ENCODE measurements at places on chromosomes 16 and 17. TPM values are rescaled to one million over a fixed set of nuclear protein-coding genes. Genes with fewer than 3 reads are reported as not detected.

- no peak for DNase-seq
Observed at GRCh38 chr17:72413077-72414031, 292.5 kb downstream of the SOX9 start.

DNA sequence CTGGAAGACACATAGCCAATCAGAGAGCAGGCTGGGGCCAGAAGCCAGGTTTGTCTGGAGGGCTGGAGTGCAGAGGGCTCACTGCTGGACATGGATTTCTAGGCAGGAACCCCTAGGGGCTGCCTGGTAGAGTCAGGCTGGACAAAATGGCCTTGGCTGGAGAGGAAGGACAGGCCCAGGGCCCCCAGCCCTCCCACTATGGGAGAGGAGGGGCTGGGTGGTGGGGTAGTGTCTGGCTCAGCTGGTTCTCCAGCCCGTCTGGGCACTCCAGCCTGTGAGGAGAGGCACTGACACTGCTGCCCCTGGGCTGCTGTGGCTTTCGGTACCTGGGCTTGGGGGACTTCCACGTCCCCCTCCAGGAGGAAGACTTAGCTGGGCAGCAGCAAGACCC lies 21.7 kb upstream of the DOK4 start:
- no peak for DNase-seq

DNA sequence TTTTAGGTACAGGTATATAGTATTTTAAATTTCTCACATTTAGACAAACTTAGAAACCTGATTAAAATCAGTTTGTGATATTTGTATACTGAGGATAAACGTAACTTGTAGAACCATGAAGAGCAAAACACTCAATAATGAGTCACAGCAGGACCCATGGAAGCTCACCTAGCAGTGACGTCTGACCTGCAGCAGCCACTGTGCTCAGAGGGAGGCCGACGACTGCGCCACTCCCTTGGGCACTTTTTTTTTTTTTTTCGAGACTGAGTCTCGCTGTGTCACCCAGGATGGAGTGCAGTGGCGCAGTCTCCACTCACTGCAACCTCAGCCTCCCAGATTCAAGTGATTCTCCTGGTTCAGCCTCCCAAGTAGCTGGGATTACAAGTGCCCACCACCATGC lies 106.2 kb upstream of the AXIN2 start:
- no peak for DNase-seq

GRCh38 chr16:90020838-90021382 lies 1.7 kb upstream of the DBNDD1 start:
- DNase-seq, result no peak

DNA sequence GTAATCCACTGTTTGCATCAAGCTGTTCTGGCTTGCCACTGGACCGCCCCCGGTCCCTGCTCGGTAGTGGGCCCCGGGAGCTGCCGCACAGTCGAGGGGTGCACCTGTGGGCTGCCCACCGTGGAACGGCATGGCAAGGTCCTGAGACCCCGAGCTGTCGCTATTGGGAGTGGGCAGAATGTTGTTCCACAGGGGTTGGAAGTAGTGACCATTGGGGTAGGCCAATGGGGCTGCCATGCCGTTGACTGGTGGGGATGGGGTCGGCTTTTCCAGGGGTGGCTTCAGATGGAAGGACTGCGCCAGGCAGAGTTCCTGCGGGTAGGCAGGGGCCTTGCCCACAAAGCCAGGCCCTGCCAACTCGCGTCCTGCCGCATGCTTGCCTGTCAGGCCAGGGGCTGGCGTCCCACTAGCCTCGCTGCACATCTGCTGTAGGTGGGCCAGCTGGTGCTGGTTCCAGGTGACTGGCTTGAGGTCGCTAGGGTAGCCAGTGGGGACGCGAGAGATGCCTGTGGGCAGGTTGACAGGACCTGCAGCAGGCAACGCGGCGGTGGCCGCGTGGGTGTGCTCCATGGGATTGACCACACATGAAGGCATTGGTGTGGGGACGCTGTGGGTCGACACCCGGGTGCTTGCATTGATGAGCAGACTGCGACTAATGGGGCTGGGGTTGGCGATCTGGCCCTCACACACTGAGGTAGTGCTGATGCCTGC lies 14.8 kb downstream of the TRAF4 start:
- DNase-seq, result no peak

CD300H gene
- not detected for total RNA-seq

CCDC154 gene
- total RNA-seq, result 1.5 TPM

CDK5R1 gene
- total RNA-seq, result 13.1 TPM
